ENCODE measurements at places on chromosomes 3 and 15.
A peak's percentile ranks its signal among the peaks of the same experiment; 100 is the strongest.

GRCh38 chr3:38720465-38720864 is 71.0 kb upstream of the SCN5A start:
- no peak for DNase-seq

DNA sequence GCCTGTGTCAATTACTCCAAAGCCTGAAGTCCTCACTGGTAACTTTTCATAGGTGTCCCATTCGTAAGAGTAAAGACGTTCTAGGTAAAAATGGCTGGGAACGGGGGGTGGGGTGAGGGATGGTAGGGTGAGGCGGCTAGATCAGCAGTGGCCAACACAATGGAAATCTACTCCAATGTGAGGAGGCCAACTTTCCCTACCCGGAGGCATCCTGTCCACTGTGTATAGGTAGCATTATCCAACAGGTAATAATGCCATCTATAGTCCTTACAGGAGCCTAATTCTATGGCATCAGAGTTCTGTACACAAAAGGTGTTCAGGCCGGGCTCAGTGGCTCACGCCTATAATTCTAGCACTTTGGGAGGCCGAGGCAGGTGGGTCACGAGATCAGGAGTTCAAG is 29.1 kb downstream of the HDC start:
- DNase-seq: no peak

DNA sequence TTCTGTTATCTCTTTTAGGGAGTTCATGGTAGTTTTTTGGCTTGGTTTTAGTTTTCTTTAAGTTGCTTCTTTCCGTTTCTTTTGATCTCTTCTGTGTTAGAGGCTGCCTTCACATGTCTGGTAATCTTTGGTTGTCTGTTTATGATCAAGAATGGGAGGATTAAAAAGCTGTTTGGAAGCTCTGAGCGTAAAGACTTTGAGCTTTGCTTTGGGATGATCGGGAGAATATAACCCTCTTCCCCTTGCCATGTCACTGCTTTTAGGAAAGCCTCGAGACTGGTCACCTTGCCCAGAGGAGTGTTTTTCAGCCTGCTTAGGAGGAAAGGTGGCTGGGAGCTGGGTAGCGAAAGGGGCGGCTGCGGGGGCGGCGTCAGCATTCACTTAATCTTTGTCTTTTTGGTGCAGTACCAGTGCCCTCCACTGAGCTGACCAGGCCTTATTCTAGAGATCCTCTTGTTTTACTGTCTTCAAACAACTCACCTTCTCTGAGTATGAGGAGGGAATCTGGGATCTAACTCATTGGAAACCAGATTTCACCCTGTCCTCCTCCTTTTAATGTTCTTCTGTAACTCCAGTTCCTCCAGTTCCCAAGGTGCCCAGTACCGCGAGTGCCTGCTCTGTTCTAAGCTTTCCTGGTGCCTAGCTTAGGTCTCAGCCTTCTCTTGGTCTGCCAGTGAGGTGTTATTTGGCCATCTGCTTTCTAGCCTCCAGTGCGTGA is 15.5 kb downstream of the TATDN2 start:
- no peak for DNase-seq

GRCh38 chr3:148068466-148068865 is 629.2 kb upstream of the AGTR1 start:
- peak; percentile 42 for DNase-seq

DNA sequence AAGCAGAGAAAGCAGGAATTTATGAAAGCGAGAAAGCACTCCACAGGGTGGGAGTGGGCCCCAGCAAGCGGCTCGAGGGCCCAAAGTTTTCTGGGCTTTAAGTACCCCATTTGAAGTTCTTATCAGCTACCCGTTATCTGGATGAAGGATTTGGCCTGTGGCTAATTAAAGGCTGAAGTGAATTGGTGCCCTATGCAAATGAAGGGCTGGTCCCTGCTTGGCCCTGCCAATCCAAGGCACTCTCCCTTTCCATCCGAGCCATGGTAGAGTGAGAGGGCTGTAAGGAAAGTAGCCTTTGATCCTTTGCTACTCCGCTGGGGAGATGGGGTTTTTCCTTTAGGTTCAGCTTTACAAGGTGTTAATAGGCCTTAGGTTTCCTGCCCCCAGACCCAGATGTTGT is 469.3 kb upstream of the CFAP20DC start:
- DNase-seq: no peak

DNA sequence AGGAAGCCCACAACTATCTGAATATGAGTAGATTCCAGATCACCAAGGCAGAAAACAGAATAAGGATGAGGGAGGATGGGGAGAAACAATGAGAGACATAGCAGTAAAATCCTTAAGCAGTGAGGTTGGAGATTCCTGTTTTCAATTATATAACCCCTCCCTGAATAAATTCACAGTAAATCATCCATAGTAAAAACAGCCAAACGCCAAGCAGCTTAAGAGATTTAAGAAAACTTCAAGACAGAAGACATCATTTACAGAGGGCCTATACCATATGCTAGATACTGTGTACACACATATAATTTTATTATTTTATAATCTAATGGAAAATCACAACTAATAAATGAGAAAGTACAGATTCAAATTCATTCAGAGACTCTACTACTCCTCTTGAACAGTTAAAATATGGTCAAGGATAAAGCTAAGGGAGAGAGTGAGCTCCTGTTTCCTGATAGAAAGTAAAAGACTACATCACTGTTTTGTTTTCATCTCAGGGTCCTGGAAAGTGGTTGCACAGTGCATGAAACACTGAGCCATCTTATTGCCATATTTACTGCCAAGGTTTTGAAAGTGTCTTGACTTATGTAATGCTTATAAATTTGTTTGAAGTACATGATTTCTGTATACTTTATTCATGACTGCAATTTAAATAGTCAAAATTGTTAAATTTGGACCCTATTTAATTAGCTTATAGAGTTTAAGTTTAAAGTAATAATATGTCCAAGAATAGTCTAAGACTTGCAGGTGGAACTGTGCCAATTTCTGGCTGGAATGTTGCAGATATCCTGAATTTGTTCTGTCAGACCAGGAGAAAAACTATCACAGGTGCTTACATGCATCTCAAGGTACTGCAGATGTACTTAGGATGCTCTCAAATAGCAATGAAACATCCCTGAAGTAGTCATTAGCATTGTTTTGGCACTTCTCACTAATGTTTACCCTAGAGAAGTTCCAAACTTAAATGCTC is 141.4 kb downstream of the TBL1XR1 start:
- DNase-seq: peak; percentile 45

- no peak for DNase-seq
Measured at GRCh38 chr3:88385090-88385489, 235.3 kb downstream of the C3orf38 start.

- DNase-seq: no peak
Measured at GRCh38 chr15:41820791-41821423, 7.0 kb upstream of the JMJD7 start.

DNA sequence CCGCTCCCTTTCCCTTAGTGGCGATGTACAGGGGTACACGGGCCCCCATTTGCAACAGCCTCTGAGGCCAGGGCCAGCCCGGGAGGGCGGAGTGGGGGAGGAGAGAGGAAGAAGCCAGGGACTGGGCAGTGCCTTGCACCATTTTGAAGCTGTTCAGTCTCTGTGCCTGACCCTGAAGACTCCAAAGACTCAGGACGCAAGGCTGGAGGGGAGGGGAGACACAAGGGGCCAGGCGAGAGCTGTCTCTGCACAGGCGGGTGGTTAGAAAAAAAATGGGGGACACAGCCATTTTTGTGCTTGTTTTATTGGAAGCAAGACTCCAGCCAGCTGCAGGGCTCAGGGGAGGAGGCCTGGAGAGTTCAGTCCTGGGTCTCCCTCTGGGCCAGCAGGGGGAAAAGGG is 1.6 kb downstream of the RPP25 start:
- DNase-seq: no peak

DNA sequence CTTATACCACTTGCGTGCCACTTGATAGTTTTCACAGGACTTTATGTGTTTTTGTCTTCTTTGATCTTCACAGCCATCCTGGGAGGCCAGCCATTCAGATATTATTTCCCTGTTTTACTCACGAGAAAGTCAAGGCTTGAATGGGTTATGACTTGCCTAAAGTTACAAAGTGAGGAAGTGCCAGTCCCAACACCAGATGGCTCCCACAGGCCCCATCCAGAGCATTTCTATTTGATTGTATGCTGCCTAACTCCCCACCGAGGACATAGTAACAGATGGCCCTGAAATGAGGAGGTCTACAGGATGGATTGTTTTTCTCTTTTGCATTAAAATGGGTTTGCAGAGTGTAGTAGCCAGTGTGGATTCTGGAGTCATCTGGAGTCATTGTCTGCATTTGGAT is 74.5 kb downstream of the SPTSSB start:
- no peak for DNase-seq

GRCh38 chr3:111246967-111247760 is 175.5 kb downstream of the NECTIN3 start:
- no peak for DNase-seq

DNA sequence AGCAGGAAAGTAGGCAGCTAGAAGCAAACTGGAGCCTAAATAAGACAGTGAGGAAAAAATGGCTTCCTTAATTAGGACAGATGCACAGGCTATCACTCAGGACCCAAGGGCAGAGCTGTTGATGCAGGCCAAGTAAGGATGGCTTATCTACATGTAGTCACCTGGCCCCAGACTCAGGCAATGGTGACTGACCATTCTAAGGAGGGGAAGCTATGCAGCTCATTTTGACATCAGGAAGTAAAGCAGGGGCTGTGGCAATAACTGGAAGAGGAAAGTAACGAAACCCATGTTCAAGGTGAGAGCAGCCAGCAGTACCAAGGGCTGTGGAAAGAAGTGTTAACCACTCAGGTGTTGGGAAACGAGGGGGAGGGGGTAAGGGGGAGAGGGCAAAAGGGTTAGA is 16.2 kb downstream of the ACAD11 start:
- DNase-seq: no peak

- DNase-seq: no peak
Measured at GRCh38 chr3:157785102-157785826, 282.0 kb upstream of the VEPH1 start.

GRCh38 chr3:183555541-183556081 is at the start of gene KLHL6:
KLHL6 (minus strand) TSS chr3:183555706; CDS start chr3:183555653, 53 bp downstream.
- DNase-seq: no peak

Measured in NCI-H1105 treated with DMSO at 0.1 percent for 48 hours (cell line).